ENCODE measurements at places on chromosomes 2 and 18.

DNA sequence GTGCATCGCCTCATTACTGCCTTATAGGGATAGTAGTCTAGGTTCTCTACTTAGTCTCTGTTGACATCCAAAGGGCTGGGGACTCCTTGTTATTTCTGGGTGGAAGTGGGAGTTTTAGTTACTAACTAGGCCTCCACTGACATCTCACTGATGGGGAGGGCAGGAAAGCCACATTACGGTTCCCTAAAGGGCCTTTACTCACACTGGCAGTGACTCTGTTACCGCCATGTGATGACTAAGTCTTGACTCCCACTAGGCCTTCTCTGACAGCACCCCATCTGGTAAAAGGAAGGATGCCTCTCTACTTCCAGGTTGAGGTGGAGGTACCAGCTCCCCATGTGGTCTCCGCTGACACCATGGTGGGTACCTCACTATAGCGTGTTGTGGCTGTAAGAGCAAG lies 14.0 kb upstream of the BCL2L11 start:
- no peak for DNase-seq

DNA sequence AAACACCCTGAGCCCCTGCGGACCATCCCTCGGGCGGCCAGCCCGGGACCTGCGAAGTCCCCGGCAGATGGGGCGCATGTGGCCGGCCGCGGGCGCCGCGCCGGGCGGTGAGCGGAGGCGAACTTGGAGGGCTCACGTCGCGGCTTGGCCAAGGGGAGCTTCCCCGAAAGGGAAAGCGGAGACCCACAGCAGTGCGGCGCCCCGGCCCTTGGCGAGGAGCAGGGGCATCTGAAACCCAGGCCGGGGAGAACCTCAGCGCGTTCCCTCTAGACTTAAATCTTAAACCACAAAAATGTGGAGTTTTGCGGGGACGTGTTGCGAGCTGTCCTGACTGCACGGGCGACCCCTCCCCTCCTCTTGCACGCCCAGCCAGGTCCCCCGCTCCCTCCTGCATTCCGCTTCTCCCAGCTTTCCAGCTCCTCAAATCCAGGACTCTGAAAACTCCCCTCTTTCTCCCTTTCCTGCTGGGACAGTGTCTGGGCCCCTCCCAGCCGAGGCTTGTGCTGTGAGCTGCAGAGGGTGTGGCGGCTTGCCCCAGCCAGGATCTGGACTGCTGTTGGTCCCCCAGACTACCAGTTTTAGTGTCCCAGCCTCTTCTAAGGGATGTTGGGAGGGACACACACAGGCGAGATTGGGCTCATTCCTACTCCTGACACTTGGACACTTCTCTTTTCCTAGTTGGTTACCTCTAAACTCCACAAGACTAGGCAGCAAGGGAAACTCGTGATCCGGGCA lies 1.3 kb downstream of the FMNL2 start:
- DNase-seq: peak; percentile 71

- no peak for DNase-seq
These were observed 105.8 kb upstream of the SMAD2 start for GRCh38 chr18:48036226-48036625.

DNA sequence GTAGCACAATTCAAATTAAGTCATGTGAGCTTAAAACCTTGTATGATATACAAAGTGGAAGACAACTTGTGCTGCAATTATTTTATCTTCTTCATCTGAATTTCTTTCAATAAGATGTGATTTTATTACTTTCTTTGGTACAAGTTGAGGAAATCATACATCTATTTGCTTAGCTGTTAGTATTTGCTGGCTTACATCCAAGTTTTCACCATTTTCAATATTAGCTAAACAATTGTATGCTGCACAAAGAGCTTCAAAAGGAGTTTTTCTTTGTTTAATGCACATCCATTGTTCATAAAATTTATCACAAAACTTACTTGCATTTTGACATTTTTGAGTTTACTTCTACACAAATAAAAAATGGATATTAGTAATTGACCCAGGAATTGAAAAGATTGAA lies 40.9 kb downstream of the SCN9A start:
- no peak for DNase-seq

DNA sequence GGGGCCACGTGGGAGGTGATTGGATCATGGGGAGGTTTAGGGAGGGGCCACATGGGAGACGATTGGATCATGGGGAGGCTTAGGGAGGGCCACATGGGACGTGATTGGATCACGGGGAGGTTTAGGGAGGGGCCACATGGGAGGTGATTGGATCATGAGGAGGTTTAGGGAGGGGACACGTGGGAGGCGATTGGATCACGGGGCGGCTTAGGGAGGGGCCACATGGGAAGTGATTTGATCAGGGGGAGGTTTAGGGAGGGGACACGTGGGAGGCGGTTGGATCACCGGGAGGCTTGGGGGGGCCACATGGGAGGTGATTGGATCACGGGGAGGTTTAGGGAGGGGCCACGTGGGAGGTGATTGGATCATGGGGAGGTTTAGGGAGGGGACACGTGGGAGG lies 22.5 kb upstream of the SALL3 start:
- no peak for DNase-seq

DNA sequence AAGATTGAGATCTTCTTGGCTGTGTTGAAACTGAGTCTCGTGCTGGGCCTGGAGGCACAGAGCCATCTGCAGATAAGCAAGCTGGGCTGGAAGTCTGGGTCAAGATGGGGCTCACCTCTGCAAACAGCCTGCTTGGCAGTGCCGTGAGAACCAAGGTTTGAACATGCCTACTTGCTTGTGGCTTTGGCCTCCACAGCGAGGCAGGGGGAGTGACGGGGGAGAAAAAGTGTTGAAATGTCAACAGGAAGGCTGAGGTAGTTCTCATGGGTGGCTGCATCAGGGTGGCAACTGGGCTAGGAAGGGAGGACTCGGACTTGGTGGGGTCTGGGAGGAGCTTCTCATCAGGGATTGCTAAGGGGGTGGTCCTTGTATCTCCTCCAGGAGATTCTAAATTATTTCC lies 99.7 kb downstream of the THNSL2 start:
- DNase-seq: no peak

DNA sequence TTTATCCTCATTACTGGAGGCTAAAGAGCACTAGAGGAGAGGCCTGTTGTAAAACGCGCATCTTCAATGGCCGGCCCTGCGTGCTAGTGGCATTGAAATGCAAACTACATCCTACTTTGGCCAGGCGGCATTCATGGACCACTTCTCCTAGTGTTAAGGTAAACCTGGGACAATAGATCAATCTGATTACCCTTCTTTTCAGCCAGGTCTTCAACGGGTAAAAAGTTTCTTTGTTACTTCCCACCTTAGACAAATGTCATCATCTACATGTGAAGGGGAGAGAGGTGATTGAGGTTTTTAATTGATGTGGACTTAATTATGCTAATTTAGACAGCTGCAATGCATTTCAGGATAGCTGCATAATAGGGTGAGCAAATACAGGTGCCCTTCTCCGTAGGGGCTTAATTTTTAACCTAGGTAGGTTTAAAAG lies 628.0 kb downstream of the ZEB2 start:
- no peak for DNase-seq

DNA sequence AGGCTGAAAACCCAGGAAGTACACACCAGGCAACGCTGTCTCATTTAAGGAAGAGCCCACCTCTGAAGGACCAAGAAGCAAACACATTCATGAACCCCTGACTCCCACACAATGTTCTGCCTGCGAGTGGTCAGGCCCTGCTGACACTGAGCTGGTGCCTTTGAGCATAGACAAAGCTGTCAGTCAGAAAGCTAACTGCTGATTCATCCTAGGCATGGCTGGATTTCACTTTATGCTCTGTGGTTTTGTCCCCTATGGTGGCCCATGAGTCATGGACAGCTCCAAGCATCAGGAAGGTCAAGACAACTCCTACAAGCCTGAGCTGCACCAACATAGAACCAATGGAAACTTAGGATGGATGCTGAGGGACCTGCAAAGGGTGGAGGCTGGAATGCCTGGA lies 78.9 kb downstream of the UXS1 start:
- no peak for DNase-seq

DNA sequence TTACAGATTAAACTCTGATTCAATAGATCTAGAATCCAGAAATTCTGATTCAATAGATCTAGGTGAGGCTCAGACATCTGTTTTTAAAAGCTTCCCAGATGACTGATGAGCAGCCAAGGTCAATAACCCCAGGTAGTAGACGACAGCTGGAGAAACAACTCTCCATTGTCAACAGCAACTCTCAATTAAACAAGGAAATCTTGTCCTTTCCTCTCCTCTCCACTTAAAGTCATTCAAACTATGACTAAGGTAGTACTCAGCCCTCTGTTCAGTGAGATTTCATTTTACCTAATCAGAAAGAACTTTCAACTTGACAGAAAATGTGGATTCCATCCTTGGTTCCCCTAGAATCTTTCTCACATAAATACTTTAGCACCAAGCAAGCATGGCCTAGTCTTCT lies 94.6 kb upstream of the SCG2 start:
- no peak for DNase-seq

DNA sequence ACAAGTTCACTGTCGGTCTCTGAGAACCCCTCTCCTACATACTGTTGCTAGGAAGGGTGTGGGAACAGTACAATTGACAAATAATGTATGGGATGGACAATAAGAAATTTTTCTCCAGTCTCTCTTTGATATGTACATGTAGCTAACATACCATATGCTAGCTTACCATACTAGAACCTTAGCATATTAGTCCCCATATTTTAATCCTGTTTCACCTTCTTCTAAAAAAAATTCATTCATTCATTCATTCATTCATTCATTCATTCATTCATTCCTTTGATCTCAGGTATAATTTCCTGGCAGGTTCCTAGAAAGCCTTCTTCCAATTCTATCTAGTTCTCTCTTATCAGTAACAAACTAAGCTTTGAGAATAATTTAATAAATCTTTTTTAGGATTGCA lies 62.2 kb downstream of the TTC21B start:
- DNase-seq: no peak

GRCh38 chr18:23311351-23312121 lies 141.6 kb upstream of the RIOK3 start:
- DNase-seq: peak; percentile 56

DNA sequence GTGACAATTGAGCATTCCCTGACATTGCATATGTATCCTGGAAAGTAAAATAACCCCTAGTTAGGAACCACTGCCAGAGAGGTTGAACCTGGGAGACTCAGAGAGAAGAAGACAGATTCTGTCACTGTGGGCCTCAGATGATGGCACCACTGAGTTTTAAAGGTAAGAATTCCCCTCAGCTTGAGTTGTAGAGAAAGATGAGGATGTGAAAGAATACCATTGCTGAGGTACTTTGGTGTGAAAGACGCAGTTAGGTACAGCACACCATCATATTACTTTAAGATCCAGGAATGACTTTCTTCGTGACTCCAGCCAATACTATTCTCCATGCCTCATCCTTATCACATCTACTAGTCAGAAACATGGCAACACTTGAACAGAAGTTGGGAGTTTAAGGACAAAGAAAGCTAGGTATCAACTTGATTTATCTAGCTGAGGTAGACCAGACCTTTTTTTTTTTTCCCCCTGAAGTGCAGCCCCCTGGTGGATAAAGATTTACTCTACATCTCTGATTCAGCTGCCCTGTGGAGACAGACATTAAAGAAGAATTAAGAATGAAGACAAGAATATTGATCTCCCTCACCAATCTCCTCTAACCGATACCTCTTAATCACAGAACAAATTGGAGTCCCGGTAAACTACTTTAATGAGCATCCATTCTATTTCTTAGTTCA lies 630.5 kb upstream of the FANCL start:
- DNase-seq: no peak

- DNase-seq: no peak
These were observed 8.5 kb downstream of the RFX8 start for GRCh38 chr2:101466426-101466825.

- no peak for DNase-seq
These were observed 204.3 kb downstream of the CAMKMT start for GRCh38 chr2:44566059-44566458.

- DNase-seq: no peak
These were observed 73.6 kb upstream of the RTN4 start for GRCh38 chr2:55123851-55124269.

DNA sequence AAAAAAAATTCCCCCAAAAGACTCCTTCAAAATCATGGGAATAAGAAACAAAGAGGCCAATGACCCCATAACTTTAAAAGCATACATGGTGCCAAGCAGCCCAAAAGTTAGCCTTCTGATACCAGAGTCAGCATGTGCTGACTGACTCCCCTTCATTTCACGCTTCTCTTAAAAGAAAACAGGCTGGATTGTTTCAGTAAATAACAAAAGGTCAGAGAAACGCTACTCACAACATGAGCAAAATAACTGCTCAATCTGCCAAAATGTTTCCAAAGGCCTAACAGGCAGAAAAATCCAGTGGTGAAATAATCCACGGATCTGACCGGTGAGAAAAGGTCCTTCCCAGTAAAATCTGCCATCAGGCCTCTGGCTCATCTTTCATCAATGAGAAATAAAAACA lies 71.6 kb downstream of the BCL2 start:
- no peak for DNase-seq

DNA sequence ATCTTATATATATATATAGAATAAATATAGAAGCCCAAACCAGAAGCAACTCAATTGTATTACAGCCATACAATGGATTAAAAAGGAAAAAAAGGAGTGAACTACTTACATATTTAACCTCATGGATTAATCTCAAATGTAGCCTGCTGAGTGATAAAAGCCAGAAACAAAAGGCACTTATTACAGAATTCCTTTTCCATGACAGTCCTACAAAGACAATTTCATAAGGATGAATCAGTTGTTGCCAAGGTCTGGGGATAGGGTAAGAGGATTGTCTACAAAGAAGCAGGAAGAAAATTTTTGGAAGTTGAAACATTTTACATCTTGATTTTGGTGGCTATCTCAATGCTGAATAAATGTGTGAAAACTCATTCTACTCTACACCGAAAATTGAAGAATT lies 103.9 kb upstream of the DCC start:
- no peak for DNase-seq

- no peak for DNase-seq
These were observed 1.5 kb downstream of the GALNT1 start for GRCh38 chr18:35582899-35583558.

- DNase-seq: peak; percentile 78
These were observed 55.4 kb upstream of the UPP2 start for GRCh38 chr2:158046121-158046880.

GRCh38 chr2:128753321-128753720 lies 434.7 kb upstream of the HS6ST1 start:
- DNase-seq: no peak

GRCh38 chr2:240469239-240469636 lies 33.8 kb downstream of the GPC1 start:
- peak; percentile 8 for DNase-seq
